NCI-H2107 (cell line): ENCODE measurements at places on chromosomes 1 and 21.
A peak's percentile ranks its signal among the peaks of the same experiment; 100 is the strongest.

GRCh38 chr1:1539310-1540089 is 924 bp downstream of the TMEM240 start:
- DNase-seq: no peak

GRCh38 chr1:203321273-203322052 is 16.1 kb downstream of the BTG2 start:
- DNase-seq: no peak

DNA sequence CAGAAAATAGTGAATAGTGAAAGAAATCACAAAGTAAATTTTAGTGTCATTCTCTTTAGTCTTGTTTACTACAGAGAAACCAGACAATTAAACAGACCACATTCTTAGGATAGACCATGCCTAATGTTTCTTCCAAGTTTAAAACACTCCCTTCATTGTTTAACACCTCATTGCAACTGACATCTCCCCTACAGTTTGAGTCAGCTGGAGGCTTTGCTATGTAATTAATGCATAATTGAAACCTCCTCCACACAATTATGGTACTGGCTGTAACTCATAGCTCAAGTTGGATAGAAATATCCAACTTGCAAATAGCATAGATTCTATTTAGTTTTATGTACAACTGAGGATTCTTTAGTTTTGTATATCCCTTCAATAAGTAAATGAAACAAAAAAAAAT is 35.2 kb upstream of the B3GALT2 start:
- no peak for DNase-seq

DNA sequence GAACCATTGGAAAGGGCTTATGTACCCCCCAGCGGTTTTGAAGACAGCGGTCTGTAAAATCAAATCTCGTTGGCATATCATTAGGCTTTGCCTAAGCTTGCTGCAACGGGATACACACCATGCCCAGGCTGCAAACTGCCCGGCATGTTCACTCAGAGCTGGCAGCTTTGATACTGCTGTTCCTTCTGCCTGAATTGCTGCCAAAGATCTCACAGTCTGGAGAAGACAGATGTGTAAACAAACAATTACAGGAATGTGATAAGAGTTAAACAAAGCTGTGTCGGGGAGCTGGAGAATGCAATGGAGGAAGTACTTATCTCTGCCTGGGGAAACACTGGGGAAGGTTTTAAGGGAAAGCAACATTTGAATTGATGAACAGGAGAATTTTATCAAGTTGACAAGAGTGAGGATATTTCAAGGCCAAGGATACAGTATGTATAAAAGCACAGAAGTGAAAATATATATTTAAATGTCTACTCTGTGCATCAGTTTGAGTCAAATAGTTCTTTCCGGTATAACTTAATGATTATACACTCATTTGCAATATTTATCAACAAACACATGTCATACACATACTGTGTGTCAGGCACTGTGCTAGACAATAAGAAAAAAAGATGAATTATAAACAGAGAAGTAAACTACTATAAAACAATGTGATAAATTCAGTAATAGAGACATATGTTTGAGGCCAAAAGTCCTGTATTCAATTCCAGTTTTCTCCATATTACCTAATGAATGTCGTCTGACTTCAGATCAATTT is 29.9 kb downstream of the CHML start:
- DNase-seq: peak; percentile 31

DNA sequence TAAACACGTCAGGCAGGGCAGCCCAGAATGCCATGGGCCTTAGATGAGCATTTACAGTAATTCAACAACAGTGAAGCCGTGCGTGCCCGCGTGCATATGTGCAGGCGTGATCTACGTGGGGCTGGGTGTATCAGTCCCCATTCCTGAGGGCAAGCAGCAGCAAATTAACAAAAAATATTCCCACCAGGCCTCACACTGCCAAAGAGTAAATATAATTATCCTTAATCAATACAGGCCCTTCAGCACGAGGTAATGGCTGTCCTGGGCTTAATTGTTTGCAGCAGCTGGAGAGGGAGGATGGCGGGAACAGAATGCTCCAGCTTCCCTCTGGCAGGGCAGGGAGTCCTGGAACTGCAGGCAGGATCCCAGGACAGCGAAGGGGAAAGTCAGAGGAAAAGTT is 91.8 kb downstream of the DDX20 start:
- DNase-seq: no peak

- no peak for DNase-seq
These were observed 15.0 kb downstream of the DPT start for GRCh38 chr1:168714012-168714411.

- peak; percentile 31 for DNase-seq
These were observed 15.3 kb downstream of the PYCR2 start for GRCh38 chr1:225908773-225909172.

DNA sequence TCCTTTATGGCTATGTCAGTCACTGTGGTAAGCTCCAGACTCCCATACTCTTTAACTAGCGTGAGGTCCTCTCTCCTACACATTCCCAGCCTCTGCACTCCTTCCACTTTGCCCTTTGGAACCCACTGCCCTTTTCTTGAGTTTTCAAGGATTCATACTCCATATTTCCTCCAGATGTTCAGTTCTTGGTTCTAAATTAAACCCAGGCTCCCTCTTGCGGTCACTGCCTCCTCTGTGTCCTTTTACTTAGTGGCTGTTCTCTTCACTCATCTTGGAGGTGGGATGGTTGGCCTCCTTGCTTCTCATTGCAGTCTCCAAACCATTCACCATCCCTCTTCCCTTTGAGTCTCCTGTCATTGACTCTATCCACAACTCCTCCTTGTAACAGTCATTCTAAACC is 208.1 kb downstream of the TGFB2 start:
- no peak for DNase-seq

GRCh38 chr1:16019644-16020277 is 1.9 kb upstream of the HSPB7 start:
- no peak for DNase-seq

GRCh38 chr1:165257969-165258459 is 98.5 kb downstream of the LMX1A start:
- DNase-seq: peak; percentile 85

DNA sequence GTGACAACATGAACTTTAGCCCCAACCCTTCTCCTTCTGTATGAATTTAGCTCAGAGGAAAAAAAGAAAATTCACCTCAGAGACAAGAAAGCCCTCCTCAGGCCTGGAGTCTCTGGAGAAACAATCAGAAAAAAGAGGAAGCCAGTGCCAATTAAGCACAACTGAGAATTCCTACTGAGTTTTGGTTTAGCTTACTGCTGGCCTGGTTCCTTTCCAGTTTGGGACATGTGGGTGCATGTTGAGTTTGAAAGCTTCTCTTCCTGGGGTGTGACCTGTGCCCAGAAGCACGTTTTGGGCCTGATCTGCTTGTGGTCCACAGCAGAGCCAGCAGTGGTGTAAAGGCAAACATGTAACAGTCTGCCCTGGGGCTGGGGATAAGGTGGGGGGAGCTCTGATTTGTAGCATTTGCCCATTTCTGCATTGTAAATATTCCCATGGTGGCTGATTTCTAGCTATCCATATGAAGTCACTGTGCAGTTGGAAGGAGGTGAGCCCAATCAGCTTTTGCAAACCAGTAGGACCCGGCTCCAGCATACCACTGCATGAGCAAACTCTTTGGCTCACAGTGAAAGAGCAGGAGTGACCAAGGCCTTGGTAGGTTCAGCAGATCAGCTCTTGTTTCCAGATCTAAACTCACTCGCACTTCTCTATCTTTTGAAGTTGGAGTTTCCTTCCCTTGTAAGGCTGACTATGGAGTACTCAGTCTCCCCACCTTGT is 4.7 kb upstream of the THEM5 start:
- DNase-seq: no peak

GRCh38 chr1:165875171-165875570 is 47.8 kb downstream of the UCK2 start:
- DNase-seq: no peak

- DNase-seq: no peak
These were observed 42.1 kb downstream of the WASF2 start for GRCh38 chr1:27447883-27448282.

GRCh38 chr1:8070381-8070811 is 44.3 kb upstream of the ERRFI1 start:
- no peak for DNase-seq

- DNase-seq: no peak
These were observed 39.3 kb downstream of the NAV1 start for GRCh38 chr1:201578008-201578888.

DNA sequence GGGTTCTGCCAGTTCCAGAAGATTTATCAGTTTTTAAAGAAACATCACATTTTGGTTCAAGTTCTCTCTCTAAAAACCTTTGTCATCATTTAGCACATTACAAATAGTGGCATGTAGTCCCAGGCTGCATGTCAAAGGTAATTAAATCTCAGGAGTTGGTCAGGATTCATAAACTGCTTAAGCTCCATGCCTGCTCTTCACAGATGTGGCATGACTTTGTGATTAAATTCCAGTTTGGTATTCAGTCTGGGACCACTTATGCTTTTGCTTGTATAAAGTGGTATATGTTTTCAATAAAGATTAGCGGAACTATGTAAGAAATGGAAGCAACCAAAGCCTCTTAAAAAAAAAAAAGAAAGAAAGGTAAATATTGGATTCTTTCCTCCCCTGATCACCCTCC is 408.0 kb downstream of the DISC1 start:
- no peak for DNase-seq

- DNase-seq: no peak
These were observed 41.0 kb downstream of the POFUT2 start for GRCh38 chr21:45246386-45247320.

GRCh38 chr1:200493344-200493743 is 83.5 kb upstream of the ZNF281 start:
- DNase-seq: no peak

GRCh38 chr1:84480650-84481049 is 1.6 kb downstream of the RPF1 start:
- no peak for DNase-seq

- DNase-seq: no peak
These were observed 124.7 kb downstream of the TYW3 start for GRCh38 chr1:74857676-74858075.

DNA sequence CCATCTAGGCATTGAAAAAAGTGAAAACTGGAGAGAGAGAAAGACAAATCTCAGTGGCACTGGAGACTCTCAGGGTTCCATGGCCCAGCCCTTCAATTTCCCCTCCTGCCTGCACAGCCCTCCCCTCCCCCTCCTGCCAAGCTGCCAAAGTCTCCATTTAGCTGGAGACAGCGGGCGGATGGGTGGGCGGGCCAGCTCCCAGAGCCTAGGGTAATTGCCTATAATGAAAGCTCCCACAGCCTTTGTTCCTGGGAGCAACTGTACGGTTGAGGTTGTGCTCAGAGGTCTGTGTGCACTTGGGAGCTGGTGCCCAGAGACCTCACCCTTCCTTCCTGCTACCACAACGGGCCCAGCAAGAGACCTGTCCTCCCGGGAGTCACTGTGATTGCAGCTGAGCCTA is 89.6 kb downstream of the NAV1 start:
- DNase-seq: peak; percentile 48

DNA sequence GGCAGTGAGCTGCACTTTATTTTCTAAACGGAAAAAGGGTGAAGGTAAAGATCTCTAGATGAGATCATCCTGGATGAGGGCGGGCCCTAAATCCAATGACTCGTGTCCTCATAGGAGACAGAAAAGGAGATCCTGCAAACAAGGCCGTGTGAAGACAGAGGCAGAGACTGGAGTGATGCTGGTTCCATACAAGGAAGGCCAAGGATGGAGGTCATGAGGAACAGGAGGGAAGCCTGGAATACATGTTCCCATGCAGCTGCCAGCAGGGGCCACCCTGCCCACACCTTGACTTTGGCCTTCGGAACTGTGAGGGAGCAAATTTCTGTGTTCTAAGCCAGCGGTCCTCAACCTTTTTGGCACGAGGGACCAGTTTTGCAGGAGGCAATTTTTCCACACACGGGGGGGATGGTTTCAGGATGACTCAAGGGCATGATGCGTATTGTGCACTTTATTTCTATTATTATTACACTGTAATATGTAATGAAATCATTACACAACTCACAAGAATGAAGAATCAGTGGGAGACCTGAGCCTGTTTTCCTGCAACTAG is 94.3 kb downstream of the PSMG1 start:
- no peak for DNase-seq

- DNase-seq: no peak
These were observed 77.7 kb downstream of the SLC16A1 start for GRCh38 chr1:112878321-112878720.

DNA sequence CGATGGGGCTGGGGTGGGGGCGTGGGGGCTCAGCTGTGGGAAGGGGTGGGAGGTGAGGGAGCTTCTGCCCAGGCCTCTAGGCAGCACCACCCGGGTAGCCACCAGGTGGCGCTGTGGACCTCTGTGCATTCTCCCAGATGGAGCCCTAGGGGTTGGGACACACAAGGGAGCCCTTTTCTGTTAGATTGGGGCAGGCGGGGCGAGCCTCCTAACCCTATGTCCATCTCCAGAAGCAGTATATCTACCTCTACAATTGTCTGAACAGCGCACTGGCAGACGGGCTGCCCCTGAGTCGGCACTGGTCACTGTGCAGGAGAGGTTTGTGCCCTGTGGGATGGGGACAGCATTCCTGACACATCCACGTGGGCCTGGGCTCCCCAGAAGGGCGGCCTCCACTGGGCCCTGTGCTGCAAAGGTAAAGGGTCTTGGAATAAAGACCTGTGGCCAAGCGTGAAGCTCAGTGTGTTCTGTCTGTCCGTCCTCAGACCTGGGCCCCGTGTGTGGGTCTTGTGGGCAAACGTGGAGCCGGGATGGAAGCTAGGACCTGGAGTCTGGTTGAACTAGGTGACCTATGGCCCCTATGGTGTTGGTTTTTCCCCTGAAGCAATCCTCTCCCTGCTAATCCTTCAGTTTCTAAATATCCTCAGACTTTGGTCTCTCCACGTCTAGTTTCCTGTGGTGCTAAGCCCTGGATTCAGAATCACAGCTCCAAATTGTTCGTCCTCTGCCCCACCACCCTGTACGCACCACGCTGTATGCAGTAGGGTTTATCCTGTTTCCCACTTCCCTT is 4.4 kb upstream of the LGR6 start:
- DNase-seq: peak; percentile 83

DNA sequence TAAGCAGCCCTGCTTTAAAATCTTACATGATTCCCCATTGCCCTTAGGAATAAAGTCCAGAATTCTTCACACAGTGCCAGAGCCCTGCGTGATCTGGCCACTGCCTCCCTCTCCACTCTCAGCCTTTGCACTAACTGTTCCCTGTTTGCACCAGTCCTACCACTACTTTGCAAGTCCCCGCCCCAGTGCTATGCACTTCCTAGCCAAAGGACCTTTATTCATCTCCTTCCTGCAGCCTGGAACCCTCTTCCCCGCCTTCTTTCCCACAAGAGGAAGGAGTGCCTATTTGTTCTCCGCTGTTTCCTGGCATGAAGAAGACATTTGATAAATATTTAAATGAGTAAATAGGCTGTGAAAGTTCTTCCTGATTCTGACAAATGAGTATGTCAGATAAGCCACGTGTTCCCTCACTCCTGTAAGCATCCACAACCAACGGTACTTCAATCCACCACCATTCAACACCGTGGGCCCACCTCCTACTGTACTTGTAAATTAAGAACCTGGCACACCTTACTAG is 23.9 kb downstream of the CAPN8 start:
- no peak for DNase-seq
